Activated naive CD8-positive, alpha-beta T cell treated with anti-CD3 and anti-CD28 coated beads for 36 hours (primary cell): ENCODE measurements at places on chromosomes 16 and 17.

DNA sequence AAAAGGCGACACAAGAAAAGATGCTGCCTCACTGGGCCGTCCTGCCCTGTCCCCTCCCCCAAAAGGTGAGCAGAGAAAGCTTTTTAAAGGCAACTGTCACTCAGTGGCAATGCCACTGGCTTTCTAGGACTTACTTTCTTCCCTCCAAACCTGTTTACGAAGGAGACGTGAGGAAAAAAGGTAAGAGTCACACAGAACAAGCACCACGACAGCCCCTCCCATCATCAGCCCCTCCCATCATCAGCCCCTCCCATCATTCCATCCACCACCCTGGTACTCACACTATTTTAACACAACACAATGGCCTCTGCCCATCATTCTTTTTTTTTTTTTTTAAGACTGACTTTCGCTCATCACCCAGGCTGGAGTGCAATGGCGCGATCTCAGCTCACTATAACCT, 77.1 kb downstream of the NXN start:
- no peak for DNase-seq
- H3K36me3 ChIP-seq = no peaks in the 10 kb centered on the region
- H3K27ac ChIP-seq = no peak overlapping the region
- H3K4me3 ChIP-seq = no peak overlapping the region
- no peaks in the 10 kb centered on the region for H3K4me1 ChIP-seq
- peaks cover 68% of the 10 kb centered on the region for H3K27me3 ChIP-seq

DNA sequence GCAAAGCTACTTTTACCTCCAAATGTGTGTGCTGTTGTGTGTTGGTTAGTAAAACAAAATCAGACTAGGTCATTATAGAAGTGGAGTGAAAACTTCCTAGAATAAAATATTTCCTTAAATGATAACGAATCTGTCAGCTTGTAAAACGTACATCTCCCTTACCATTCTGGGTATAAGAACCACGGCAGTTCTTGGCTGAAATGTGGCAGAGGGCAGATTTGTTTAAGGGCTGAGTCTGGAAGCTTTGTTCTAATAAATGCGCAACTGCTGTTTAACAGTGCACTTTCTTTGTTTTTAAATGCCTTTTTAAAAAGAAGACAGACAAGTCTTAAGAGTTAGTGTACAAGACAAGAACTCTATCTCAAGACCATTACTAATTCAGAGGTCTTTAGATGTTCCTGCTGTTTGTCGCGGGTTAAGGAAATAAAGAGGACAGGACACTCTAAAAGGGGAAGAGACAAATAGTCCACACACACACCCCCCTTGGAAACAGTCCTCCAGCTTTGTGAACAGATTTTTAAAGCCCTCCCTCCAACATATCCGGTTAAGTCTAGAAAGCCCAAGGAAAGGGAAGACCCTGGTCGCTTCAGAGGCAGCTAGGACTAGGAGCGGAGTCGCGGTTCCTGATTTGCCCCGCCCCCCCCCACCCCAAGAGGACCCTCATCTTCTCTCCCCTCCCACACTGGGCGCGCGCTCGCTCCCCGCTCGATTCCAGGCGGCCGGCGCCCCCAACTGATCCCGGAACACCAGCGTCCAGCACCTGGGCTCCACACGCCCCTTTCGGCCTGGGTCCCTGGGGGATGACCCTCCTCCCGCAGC, 658 bp downstream of the SYNRG start:
- H3K27me3 ChIP-seq = no peaks in the 10 kb centered on the region
- peaks cover 28% of the 10 kb centered on the region for H3K36me3 ChIP-seq
- peaks cover 38% of the 10 kb centered on the region for H3K4me1 ChIP-seq
- peak overlapping the region; percentile 78 for H3K4me3 ChIP-seq
- H3K27ac ChIP-seq = peak overlapping the region; percentile 91
- DNase-seq = no peak

- peaks cover 5% of the 10 kb centered on the region for H3K36me3 ChIP-seq
- peaks cover 12% of the 10 kb centered on the region for H3K27me3 ChIP-seq
- no peak for DNase-seq
- no peak overlapping the region for H3K27ac ChIP-seq
- H3K4me3 ChIP-seq = no peak overlapping the region
- no peaks in the 10 kb centered on the region for H3K4me1 ChIP-seq
Measured at GRCh38 chr16:50479771-50480170, 68.4 kb upstream of the NKD1 start.

DNA sequence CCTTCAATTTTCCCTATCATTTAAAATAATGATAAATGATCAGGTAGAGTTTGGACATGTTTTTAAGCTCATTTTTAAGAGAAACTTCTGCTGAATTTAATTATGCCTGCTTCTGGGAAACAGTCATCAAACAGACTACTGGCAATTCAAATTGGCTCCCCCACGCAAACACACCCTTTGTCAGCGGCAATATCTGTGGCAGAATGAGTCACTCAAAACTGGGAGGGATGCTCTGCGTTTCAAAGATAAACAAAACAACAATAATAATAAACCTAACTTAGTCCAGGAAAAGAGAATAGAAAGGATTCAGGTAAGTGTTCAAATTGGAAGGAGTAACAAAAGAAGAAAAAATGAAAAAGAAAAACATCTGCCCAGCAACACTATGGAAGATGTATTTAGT, 108.1 kb upstream of the ERCC4 start:
- H3K36me3 ChIP-seq = no peaks in the 10 kb centered on the region
- no peak overlapping the region for H3K4me3 ChIP-seq
- H3K27me3 ChIP-seq = peaks cover 20% of the 10 kb centered on the region

DNA sequence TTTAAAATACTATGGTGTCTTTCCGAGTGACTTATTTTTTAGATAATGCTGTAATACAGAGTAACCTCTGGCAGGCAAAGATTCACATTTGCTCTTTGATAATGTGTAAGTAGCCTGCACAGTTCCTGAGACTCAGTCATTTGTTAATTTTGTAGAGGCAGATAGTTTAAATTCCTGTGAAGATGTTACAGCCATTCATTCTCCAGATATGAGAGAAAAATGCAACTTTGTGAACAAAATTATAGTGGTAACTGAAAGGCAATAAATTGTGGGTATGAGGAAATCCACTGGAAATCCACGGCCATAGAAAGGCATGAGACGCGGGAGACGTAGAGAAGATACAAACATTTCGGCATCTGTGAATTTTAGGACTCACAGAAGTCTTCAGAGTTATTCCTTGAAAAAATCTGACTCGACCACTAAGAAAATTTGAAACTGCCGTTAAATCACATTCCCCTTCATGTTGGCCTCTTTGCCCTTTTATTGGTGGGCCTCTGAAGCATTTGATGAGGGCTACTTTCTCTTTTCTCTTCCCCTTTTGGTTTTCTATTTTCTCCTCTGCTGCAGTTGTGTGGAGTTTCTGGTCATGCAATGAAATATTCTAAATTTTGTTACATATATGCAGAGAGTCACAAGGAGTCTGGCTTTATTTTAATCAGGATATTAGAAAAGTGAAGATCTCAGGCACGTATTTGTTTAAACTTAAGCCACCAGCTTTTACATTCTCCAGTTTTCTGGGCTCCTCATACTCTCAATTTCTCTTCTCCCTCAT, 18.8 kb downstream of the HS3ST3A1 start:
- H3K4me1 ChIP-seq = no peaks in the 10 kb centered on the region
- no peak overlapping the region for H3K27ac ChIP-seq
- DNase-seq = no peak

DNA sequence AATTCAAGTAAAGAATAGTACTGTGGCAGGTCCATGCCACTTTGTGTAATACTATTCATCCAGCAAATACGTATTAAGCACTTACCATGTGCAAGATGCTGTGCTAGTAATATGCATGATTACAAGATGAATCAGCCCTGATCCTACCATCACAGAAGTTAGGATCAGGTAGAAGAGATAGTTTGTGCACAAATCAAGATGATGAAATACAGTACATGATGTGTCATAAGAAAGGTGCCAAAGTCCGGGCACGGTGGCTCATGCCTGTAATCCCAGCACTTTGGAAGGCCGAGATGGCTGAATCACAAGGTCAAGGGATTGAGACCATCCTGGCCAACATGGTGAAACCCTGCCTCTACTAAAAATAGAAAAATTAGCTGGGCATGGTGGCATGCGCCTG, 10.9 kb downstream of the COG4 start:
- no peak overlapping the region for H3K27ac ChIP-seq
- no peaks in the 10 kb centered on the region for H3K27me3 ChIP-seq
- DNase-seq = no peak
- H3K4me3 ChIP-seq = no peak overlapping the region

- peaks cover 2% of the 10 kb centered on the region for H3K4me1 ChIP-seq
- H3K4me3 ChIP-seq = no peak overlapping the region
- no peak overlapping the region for H3K27ac ChIP-seq
- peaks cover 32% of the 10 kb centered on the region for H3K27me3 ChIP-seq
- no peak for DNase-seq
Measured at GRCh38 chr17:58284613-58285421, 4.1 kb upstream of the MPO start.

GRCh38 chr17:43014020-43014648, 7.5 kb downstream of the IFI35 start:
- no peak for DNase-seq
- H3K36me3 ChIP-seq = peaks cover 2% of the 10 kb centered on the region
- H3K4me1 ChIP-seq = peaks cover 7% of the 10 kb centered on the region
- no peaks in the 10 kb centered on the region for H3K27me3 ChIP-seq
- no peak overlapping the region for H3K4me3 ChIP-seq
- H3K27ac ChIP-seq = no peak overlapping the region

DNA sequence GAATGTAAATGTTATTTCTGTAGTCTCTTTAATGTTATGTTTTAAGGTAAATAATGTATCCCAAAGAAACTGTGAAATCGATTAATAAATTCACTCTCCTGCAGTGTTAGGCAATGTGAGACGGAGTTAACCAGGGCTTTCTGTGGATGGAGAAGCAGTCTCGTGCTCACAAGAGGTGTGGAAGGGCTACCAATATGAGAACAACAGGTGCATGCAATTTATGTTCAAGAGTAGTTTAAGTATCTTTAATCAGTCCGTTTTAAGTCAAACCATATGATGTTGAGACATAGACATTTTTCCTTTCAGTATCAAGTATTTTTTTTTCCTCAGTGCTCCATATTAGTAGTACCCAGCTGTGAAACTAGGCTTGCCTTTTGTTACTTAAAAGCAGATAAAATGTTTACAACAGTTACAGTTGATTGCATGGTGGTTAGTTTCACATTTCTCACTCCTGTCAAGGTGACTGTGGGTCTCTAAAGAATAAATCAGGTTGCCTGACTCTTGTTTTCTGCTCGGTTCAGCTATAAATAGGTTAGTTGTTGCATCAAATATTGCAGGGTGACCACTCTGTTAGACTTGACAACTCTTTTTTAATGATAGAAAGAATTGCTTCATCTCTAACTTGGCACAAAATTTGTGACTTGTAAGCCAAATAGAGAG, 54.4 kb downstream of the COX10 start:
- peaks cover 25% of the 10 kb centered on the region for H3K36me3 ChIP-seq
- H3K27ac ChIP-seq = no peak overlapping the region
- DNase-seq = no peak
- no peaks in the 10 kb centered on the region for H3K27me3 ChIP-seq

DNA sequence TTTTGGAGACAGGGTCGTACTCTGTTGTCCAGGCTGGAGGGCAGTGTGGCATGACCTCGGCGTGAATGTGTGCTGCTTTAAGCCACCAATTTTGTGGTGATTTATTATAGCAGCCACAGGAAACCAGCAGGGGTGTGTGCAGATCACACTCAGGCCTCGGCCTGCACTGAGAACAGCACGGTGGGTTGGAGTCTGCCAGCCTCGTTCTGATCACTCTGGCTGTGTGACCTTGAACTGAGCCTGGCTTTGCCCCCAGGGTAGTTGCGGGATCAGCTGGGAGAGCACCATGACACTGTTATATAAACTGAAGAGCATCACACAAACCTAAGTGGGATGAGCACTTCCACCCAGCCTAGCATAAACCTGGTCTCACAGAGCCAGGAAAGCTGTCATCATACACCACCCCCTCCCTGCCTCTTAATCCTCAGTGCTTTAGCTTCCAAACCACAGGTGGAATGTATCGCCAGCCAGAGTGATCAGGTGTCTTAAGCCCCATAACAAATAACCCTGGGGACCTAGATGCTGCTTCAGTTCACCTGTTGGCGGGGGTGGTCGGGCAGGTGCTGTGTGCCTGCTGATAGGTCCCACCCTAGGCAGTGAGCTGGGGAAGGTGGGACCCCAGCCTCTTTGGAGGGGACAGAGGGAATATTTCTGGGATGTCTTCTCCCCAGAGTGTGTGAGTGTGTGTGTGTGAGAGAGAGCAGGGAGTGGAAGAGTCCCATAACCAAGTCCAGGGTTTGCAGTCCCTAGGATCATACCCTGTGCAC, 28.6 kb upstream of the NDRG4 start:
- DNase-seq = no peak
- no peak overlapping the region for H3K4me3 ChIP-seq
- H3K36me3 ChIP-seq = no peaks in the 10 kb centered on the region
- no peak overlapping the region for H3K27ac ChIP-seq
- no peaks in the 10 kb centered on the region for H3K4me1 ChIP-seq
